Tongue (tissue), 3 donors: ENCODE measurements at places on chromosomes 3 and 15.

DNA sequence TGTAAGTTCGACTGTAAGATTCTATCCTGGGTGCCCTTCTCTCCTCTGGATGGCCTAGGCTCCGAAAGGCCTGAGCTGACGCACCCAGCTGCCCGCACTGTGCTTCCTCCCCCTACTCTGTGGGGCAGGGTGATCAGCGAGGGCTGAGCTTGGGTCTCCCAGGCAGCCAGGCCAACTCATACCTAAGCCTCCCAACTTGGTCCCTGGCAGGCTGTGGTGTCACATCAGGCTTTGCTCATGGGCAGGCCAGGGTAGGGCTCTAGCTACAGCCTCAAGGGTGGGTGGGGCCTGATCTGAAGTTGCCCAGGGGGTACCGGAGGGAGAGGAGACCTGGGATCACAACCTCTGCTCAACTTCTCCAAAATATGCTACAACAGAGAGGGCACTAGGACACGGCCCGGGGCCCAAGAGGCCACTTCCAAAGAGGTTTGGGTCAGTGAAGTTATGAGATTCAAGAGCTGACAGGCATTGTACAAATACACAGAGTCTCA lies 123.1 kb downstream of the ADCY5 start:
- DNase-seq, result no peak

DNA sequence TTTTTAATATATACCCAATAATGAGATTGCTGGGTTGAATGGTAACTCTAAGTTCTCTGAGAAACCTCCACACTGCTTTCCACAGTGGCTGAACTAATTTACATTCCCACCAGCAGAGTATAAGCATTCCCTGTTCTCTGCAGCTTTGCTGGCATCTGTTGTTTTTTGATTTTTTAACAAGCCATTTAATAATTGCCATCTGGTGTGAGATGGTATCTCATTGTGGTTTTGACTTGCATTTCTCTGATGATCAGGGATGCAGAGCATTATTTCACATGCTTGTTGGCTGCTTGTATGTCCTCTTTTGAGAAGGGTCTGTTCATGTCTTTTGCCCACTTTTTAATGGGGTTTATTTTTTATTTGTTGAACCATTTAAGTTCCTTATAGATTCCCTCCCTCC lies 75.0 kb upstream of the EPHB3 start:
- DNase-seq, result no peak

GRCh38 chr15:95829062-95829461 lies 501.4 kb upstream of the NR2F2 start:
- no peak for DNase-seq

DNA sequence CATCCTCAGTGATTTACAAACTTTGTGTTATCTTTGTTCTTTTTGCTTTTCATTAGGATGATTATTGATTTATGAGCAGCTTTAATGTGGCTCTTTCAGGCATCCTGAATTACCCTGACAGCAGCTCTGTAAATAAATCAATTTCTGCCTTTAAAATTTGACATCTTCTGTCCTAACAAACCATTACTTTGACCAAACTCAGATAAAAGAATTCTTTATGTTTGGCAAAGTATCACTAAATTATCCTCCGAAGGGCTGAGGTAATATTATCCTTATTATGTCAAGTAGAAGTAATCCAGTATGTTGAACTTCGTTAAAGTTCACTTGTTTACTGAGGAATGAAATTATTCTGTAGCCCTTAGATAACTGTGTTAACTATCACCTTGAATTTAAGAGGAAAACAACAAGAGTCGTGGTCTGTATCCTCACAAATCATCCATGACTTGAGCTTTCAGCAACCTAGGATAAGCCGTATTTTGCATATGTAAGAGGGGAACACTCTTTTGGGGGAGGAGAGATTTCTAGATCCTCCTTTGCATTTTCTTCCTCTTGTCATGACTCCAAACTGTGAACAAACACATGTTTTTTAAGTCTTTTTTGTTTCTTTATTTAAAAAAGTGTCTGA lies 173.2 kb upstream of the STAC start:
- DNase-seq, result no peak
